ENCODE measurements at places on chromosomes 12 and 14.

GRCh38 chr12:13337791-13338190, 141.3 kb downstream of the EMP1 start:
- no peak for DNase-seq

GRCh38 chr12:27905285-27906126, 67.0 kb downstream of the PTHLH start:
- no peak for DNase-seq

DNA sequence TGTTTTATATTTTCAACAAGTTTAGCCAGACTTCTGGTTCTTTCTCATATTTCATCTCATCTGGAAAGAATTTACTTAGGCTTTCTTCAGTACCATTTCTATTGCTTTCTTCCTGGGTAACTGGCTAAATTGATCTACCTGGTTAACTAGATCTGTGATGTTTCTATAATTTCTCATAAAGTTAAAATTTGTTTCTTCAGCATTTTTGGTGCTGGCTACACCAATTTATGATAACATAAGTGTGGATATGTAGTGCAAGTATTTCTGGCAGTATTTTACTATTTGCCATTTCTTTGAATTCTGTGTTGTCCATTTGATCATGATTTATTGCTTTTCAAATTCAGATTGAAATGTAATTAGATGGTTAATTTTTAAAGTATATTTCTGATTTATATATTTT, 25.9 kb downstream of the ARHGAP5 start:
- no peak for DNase-seq

DNA sequence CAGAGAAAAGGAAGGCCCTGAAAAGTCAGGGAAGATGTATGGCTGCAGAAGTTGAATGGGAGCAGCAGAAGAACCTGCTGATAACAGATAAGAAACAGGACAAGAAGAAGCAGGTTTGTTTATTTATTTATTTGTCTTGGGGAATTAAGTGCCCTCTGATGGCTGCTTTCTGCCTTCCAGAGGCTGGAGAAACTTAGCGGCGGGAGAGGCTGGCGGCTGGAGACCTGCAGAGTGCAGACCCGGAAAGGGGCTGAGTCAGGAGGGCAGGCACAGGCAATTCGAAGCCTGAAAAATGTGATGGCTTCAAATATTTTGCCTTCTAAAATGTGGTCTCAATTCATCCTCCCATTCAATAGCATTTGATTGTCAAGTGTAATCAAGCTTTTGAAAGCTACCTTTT, 168.2 kb upstream of the GZMB start:
- DNase-seq, result no peak

DNA sequence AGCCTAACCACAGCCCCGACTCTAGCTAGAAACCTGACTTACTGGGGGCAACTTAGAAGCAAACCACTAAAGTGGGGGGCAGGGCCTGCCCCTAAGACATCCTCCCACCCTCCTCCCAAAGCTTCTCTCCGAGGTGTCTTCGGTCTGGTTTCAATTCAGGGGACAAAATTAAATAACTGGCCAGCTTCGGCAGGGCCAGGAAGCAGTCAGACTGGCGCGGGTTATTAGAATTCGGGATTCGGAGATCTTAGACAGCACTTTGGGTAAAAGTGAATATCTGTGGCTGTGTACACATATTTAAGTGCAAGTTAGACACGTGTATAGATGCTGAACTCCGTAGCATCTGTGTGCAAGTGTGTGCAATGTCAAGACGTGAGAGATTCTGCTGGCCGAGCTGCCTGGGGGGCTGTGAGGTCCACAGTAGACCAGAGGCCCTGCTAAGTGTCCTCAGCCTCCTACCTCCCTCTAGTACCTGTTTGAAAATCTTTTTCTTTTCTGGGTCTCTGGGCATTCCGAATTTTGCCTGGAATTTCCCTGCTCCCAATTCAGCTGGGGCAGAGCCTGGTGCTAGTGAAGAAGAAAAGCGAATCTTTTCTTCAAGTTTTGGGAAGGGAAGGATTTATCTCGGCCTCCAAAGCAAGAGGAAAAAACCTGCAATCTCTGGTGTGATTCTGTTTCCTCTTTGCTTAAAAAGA, 4.0 kb upstream of the HOXC10 start:
- no peak for DNase-seq

- no peak for DNase-seq
Observed at GRCh38 chr12:84692071-84692470, 220.5 kb downstream of the SLC6A15 start.

DNA sequence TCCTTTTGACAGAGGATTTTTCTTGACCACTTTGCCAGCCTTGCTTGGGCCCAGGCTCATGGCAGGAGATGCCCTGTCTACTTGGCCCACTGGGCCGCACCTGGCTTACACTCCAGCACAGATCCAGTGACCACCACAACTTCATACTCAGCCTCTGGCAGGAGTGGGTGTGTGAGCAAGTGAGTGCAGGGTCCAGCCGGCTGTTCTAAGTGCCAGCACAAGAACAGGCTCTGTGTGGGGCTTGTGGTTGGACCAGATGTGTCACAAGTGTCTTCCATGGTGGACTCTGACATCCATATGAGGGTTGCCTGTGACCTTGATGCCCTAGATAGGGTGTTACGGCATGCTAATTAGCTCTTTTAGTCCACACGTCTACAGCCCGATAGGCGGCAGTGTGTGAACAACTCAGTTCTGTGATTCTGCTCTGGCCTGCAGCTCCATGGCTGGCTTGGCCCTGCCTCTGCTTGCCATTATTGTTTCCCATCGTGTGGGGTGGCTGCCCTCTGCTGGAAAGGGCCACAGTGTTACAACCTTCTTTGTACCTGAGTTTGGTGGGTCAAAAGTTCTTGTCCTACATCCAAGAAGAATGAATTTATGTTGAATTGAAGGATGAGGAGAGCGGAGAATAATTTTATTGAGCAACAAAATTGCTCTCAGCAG, 1089.1 kb downstream of the SLC6A15 start:
- no peak for DNase-seq

DNA sequence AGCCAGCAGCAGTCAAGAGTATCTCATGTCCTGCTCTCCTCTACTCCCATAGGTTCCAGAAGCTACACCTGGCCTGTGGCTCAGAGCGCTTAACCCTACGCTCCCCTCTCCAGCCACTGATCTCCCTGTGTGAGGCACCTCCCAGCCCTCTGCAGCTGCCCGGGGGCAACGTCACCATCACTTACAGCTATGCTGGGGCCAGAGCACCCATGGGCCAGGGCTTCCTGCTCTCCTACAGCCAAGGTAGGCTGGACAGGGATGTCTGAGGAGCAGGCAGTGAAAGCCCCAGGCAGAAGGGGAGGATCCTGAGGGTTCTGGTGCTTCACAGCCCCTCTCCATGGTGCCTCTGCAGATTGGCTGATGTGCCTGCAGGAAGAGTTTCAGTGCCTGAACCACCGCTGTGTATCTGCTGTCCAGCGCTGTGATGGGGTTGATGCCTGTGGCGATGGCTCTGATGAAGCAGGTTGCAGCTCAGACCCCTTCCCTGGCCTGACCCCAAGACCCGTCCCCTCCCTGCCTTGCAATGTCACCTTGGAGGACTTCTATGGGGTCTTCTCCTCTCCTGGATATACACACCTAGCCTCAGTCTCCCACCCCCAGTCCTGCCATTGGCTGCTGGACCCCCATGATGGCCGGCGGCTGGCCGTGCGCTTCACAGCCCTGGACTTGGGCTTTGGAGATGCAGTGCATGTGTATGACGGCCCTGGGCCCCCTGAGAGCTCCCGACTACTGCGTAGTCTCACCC, 3.6 kb downstream of the LRP10 start:
- no peak for DNase-seq

DNA sequence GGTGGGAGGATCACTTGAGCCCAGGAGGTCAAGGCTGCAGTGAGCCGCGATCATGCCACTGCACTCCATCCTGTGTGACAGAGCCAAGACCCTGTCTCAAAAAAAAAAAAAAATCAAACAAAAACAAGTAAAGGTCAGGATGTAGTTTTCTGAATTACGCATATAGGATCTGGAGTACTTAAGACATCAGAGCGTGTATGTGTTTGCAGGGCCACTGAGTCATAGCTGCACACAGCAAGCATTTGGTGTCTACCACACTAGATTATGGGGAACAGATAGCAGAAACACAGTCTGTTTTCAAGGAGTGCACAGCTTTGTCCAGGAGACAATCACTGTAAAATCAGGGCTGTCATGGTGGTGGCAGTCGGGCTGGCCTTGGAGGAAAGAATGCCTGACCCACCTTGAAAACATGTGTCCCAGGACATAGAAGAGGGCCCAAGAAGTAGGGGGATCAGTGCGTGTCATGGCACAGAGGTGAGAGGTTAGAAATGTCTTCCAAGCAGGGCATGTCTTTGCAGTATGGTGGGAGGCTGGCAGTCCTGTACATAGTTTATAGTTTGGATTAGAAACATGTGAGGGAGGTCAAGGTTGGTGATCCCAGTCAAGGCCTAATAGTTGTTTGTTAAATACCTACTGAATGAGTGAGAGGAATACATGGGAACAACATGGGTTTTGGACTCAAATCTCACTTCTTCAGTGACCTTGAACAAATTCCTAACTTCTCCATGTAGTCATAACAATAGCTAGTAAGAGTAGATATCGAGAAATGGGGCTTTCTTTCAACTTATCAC, 23.6 kb upstream of the C12orf71 start:
- no peak for DNase-seq

GRCh38 chr12:131759176-131759575, 48.3 kb downstream of the SFSWAP start:
- DNase-seq, result no peak

GRCh38 chr12:117234441-117234840, 44.2 kb upstream of the FBXO21 start:
- DNase-seq, result no peak

GRCh38 chr12:115897729-115898128, 379.8 kb downstream of the MED13L start:
- DNase-seq, result no peak

DNA sequence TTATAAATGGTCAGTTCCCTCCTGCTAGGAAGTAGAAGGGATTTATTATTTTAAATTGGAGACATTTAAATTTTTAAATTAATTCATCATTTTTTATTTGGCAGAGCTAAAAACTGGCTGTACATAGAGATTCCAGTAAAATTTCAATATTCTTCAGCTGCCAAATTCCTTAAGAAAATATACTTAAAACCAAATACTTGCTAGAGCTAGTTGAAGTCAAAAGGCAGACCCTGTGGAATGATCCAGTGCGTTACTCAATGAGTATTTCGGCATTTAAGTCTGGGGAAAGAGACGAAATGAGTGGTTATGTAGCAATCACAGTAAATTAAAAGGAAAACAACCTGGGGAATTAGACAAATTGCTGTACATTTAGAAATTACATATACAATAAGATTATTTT, 1104.7 kb downstream of the SLC6A15 start:
- no peak for DNase-seq

DNA sequence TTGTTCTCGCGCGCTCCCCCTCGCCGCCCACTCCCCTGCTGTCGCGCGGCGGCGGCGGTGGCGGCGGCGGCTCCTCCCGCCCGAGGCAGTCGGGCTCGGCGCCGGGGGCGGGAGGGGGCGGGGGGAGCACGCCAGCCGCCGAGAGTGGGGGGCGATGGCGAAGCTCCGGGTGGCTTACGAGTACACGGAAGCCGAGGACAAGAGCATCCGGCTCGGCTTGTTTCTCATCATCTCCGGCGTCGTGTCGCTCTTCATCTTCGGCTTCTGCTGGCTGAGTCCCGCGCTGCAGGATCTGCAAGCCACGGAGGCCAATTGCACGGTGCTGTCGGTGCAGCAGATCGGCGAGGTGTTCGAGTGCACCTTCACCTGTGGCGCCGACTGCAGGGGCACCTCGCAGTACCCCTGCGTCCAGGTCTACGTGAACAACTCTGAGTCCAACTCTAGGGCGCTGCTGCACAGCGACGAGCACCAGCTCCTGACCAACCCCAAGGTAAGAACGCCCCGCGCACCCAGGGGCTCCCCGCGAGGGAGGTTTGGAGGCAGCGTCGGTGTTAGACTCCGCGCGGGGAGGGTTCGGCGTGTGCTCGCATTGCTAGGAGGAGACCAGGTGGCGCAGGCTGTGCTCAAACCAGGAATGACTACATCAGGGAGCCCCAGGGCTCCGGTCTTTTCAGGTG, 629 bp downstream of the KCNMB4 start:
- DNase-seq, result no peak

- DNase-seq, result no peak
Observed at GRCh38 chr14:98816720-98817119, 455.3 kb downstream of the BCL11B start.

GRCh38 chr14:68703093-68703492, 89.8 kb downstream of the ZFP36L1 start:
- no peak for DNase-seq

- DNase-seq, result no peak
Observed at GRCh38 chr12:83018088-83018487, 331.4 kb downstream of the TMTC2 start.
